Activated CD4-positive, alpha-beta T cell treated with anti-CD3 and anti-CD28 coated beads for 36 hours (primary cell): ENCODE measurements at places on chromosomes 4 and X. TPM values are rescaled to one million over a fixed set of nuclear protein-coding genes. Genes with fewer than 3 reads are reported as not detected.

GRCh38 chrX:105758754-105759153, 63.6 kb upstream of the NRK start:
- no peak overlapping the region for H3K4me3 ChIP-seq
- H3K36me3 ChIP-seq: no peaks in the 10 kb centered on the region
- no peak overlapping the region for H3K27ac ChIP-seq
- H3K27me3 ChIP-seq: no peaks in the 10 kb centered on the region
- no peaks in the 10 kb centered on the region for H3K4me1 ChIP-seq
- DNase-seq: no peak

- DNase-seq: no peak
- peaks cover 14% of the 10 kb centered on the region for H3K27me3 ChIP-seq
- H3K27ac ChIP-seq: no peak overlapping the region
- no peak overlapping the region for H3K4me3 ChIP-seq
- peaks cover 6% of the 10 kb centered on the region for H3K4me1 ChIP-seq
Observed at GRCh38 chrX:134631426-134632346, 26.6 kb downstream of the PLAC1 start.

The CPLX1 gene
- 0.50 TPM for total RNA-seq

DNA sequence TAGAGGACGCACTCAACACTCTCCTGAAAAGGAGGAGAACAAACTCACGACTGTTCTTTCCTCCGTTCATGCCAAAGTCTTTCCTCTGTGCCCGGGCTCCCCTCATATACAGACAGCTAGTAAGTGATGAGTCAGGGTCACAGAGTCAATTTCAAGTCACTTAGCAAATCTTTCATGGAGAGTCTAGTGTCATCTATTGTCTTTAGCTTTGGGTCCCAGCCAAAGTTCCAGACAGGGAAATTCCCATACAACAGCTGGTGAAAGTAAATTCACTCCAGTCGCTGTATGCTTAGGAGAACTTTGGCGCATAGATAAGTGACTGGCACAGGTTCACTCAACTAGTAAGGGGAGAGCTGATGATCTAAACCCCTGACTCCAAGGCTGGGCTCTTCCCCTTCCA, 226.5 kb downstream of the MID1 start:
- no peaks in the 10 kb centered on the region for H3K27me3 ChIP-seq
- no peaks in the 10 kb centered on the region for H3K36me3 ChIP-seq
- H3K4me3 ChIP-seq: no peak overlapping the region
- no peak for DNase-seq
